Neural crest cell (in vitro differentiated cells): ENCODE measurements at places on chromosomes 2 and 18.

DNA sequence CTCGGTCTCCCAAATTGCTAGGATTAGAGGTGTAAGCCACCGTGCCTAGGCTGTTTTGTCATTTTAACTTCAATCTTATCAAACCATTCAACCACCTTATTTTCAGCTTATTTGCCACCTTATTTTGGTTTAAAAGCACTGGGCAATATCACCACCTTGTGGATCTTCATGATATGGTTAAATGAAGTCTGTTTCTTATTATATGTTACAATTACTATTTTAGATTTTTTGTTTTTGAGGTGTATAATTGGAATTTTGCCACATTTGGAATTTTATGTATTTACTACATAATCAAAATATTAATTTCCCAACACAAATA lies 43.8 kb upstream of the SCN9A start:
- no peak overlapping the region for H3K27ac ChIP-seq
- no peaks in the 10 kb centered on the region for H3K36me3 ChIP-seq
- no peaks in the 10 kb centered on the region for H3K4me1 ChIP-seq
- no peak overlapping the region for H3K4me3 ChIP-seq
- DNase-seq, result no peak

DNA sequence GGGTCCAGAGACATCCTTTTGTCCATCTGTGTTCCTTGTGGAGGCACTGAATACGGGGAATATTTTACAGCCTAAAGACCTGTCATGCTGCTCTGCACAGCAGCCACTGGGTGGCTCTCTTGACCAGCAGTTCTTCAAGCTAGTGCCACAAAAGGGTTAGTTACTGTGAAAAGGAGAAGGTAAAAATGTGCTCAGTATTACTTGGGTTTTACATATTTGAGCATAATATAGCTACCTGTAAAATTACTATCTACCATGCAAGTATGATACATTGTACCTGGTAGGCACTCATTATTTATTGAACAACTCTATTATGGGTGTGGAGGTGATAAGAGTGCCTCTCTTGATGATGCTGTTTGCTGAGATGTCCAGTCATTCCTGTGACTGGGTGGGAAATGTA lies 23.6 kb downstream of the FZD5 start:
- H3K27ac ChIP-seq, result no peak overlapping the region
- H3K4me3 ChIP-seq, result no peak overlapping the region
- H3K4me1 ChIP-seq, result peaks cover 27% of the 10 kb centered on the region
- H3K27me3 ChIP-seq, result no peaks in the 10 kb centered on the region
- DNase-seq, result peak; percentile 46
- no peaks in the 10 kb centered on the region for H3K36me3 ChIP-seq

- DNase-seq, result no peak
- peaks cover 40% of the 10 kb centered on the region for H3K36me3 ChIP-seq
- peaks cover 4% of the 10 kb centered on the region for H3K4me1 ChIP-seq
- no peak overlapping the region for H3K4me3 ChIP-seq
- no peaks in the 10 kb centered on the region for H3K27me3 ChIP-seq
These were observed 75.8 kb downstream of the DYNC1I2 start for GRCh38 chr2:171762879-171763573.

- no peaks in the 10 kb centered on the region for H3K27me3 ChIP-seq
- H3K36me3 ChIP-seq, result peaks cover 3% of the 10 kb centered on the region
- no peak overlapping the region for H3K4me3 ChIP-seq
- peaks cover 5% of the 10 kb centered on the region for H3K4me1 ChIP-seq
- no peak overlapping the region for H3K27ac ChIP-seq
These were observed 135.2 kb downstream of the RHBDD1 start for GRCh38 chr2:226971084-226971483.

DNA sequence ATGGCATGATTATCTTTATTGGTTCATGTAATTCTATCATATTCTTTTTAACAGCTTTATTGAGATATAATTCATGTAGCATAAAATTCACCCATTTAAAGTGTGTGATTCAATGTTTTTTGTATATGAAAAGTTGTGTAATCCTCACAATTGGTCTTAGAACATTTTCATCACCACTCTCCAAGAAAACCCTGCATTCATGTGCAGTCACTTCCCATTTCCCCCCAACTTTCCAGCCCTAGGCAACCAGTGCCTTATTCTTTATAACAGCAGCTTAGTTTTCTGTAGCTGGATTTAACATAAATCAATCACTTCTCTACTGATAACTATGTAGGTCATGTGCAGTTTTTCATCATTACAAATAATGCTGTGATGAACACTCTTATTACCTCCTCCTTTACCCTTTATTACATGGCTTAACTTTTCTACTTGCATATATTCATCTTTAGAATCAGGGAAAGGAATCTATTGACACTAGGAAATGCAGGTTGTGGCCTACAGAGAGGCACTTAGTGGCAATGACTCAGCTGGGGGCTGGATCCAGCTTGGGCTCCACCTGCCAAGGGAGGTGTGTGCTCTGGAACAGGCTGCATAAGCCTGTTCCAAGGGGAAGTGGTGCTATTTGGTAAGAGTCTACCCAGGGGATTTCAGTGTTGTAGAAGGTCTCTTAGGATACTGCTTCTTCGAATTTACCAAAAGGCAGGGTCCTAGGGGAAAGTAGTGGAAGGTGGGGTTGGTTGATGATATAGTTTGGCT lies 89.1 kb downstream of the ETAA1 start:
- no peaks in the 10 kb centered on the region for H3K27me3 ChIP-seq
- H3K4me1 ChIP-seq, result no peaks in the 10 kb centered on the region
- no peak for DNase-seq
- peak overlapping the region; percentile 69 for H3K27ac ChIP-seq
